ENCODE measurements at places on chromosomes 1 and 21.

DNA sequence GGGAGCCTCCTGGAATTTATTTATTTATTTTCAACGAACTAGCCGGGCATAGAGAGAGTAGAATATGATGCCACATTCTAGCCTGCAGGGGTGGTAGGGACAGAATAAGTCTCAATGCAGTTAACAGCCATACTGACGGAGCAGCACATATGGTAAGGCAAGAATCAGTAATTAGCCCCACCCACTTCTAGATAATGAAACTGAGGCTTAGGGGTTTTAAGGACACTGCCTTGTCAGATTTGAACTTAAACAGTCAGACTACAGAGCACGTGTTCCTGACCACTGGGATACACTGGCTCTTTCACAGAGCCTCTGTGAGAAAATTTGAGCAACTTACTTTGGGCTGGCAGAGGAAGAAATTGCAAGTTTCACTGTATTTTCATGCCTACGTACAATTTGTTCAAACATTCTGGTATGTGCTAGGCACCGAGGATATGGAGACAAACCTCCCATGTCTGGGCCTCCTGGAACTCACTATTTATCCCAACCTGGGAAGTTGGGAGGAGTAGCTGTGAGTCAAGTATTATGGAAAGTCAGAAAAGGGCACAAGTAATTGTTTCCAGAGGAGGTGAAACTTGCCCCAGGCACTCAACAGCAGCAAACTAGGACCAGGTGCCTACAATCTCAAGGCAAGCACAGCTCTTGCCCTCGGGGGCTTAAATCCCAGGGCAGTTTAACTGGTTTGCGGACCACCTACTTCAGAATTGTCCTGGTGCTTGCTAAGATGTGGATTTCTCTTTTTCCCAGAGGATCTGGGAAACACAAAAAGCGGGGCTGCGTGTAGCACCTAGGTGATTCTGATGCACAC, 1.6 kb upstream of the CLIC4 start:
- DNase-seq: no peak

- DNase-seq: no peak
Observed at GRCh38 chr1:230303822-230304221, 122.3 kb downstream of the PGBD5 start.

- no peak for DNase-seq
Observed at GRCh38 chr1:246435421-246436041, 71.5 kb downstream of the SMYD3 start.

- no peak for DNase-seq
Observed at GRCh38 chr1:3345792-3346191, 108.7 kb upstream of the ARHGEF16 start.

GRCh38 chr1:236865818-236866155, 70.7 kb downstream of the MTR start:
- DNase-seq: no peak

- DNase-seq: no peak
Observed at GRCh38 chr1:33235521-33235920, 20.8 kb upstream of the ZNF362 start.

- no peak for DNase-seq
Observed at GRCh38 chr1:100234432-100234831, 15.2 kb downstream of the DBT start.

- DNase-seq: no peak
Observed at GRCh38 chr1:204549313-204549712, 33.1 kb downstream of the MDM4 start.

DNA sequence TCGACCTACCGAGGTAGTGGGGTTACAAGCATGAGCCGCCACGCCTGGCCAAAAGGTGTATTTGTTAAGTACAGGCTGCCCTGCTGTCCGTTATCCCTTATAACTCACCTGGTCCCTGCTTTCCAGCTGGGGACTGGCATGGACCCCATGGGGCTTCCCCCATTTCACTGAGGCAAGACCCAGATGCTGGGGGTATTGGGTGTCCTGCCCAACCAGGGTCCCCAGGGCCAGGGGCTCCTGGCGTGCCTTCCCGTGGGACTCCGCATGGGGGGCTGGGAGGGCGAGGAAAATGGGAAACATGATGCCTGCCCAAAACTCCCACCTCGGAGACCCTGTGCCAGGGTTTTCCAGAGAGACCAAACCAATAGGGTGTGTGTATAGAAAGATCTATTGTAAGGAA, 64.4 kb downstream of the FAAP20 start:
- DNase-seq: no peak

GRCh38 chr1:183263886-183264602, 78.0 kb downstream of the LAMC2 start:
- no peak for DNase-seq

DNA sequence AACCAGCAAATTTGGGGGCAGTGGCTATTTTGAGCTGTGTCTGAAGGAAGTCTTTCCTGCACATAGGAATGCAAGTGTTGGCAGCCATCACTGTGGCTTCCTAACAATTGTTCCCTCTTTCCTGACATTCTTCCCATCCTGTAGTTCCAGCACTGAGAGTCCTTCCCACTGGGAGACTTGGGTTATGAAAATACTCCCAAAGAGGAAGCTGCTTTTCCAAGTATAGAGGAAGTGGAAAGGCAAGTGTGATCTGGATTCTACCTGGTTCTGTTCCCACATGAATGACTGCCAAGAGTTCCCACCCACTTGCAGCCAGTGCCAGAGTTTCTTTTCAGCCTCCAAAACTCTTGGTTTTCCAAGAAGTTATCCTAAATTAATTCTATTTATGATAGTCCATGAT, 98.5 kb upstream of the CD53 start:
- no peak for DNase-seq

- peak; percentile 28 for DNase-seq
Observed at GRCh38 chr1:15714406-15715136, 21.5 kb upstream of the SLC25A34 start.

DNA sequence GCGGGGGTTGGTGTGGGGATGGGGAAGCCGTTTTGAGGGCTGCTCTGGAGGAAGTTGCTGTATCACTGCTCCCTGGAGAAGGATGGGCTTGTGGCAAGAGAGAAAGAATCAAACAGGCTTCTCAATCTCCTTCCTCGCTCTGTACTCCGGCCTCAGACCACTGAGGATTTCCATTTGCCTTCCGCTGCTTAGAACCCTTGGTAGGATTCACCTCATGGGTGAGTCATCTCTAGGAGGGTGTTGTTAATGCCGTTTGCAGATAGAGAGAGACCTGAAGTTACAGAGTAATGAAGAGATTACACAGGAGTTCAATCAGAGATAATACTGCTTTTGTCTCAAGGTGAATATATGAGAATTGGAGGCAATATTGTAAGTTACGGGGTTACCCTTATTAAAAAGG, 15.3 kb downstream of the SLC35F3 start:
- DNase-seq: no peak

GRCh38 chr1:27592232-27592930, 11.6 kb downstream of the AHDC1 start:
- no peak for DNase-seq

GRCh38 chr1:183732236-183732880, 72.6 kb upstream of the RGL1 start:
- DNase-seq: no peak

- peak; percentile 95 for DNase-seq
Observed at GRCh38 chr21:33542640-33543504, at the start of gene SON. SON (plus strand) TSS chr21:33543038; CDS start chr21:33543093, 55 bp downstream.

DNA sequence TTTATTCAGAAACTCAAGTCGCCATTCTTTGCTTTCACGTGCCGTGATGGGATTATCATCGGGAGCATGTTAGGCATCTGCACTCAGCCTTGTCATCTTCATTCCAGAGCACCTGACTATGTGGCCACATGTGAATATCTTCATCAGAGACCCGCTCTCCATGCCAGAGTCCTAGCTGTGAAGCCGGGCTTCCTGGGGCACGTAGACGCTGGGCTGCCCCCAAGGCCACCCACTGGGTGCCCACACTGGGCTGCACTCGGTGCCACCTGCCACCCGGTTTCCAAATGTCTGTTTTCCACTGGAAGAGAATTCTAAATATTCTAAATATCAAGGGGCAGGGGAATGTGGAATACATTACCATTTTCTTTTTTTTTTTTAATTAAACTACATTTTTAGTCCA, 43.8 kb downstream of the SLC37A1 start:
- no peak for DNase-seq

DNA sequence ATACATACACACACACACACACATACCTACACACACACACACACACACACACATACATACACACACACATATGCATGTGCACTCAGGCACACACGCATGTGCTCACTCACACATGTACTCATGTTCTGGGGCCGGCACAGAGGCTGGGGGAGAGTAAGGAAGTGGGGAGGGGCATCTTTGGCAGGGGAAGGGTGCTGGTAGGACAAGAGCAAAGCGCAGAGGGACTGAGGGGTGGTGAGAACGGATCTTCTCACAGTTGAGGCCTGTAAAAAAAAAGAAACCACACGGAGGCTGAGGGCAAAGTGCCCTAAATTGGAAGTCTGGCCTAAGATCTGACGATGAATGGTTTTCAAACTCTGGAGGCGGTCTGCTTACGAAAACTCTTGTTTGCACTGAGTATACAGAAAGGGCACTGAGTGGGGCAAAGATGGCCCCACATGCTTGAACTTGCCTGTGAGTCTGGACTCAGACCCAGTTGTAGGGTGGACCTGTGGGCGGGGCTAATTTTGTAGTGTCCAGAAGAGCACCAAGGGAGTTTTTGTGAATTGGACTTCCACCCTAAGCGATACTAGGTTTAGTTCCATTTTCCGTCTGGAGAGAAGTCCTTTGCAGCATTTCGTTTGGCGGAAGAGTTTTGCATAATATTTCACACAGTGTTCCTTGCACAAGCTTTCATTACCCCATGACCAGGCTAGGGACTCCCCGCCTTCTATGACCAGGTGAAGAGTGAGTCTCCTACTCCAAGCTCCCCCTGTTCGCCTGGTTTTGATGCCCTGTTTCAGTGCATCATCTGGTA, 79.3 kb upstream of the LYST start:
- no peak for DNase-seq

GRCh38 chr1:185786524-185786923, 52.3 kb downstream of the HMCN1 start:
- no peak for DNase-seq

GRCh38 chr1:207868251-207868773, 42.6 kb downstream of the CD34 start:
- DNase-seq: no peak

DNA sequence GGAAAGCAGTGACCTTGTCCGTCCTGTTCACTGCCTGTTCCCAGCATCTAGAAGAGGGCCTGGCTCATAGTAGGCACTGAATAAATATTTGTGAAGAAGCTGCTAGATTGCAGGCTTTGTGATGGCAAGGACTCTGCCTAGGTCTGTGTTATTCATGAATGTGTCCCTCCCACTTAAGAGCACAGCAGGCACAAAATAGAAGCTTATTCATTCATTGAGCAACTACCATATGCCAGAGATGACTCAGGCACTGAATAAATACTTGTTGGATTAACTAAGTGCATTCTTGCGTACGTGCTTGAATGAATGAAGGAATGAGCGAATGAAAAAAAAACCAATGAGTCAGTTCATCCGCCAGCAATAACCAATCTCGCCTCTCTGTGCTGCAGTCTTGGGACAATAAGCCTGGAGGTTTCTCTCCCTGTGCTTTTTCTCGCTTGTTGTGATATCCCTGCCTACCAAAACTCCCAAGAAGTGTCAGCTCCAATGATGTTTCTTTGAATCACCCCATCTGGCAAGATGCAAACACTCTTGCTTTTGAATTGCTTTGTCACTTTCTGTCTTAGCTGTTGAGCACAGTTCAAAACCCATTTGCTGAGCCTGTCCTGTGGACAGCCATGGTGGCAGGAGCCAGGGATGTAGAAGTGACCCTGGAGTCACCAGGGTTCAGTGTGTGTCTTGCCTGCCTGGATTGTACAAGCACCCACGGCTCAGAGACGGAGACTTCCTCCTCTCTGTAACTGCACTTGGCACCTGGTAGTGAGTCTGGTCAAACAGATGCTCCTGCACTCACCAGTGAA, 143.9 kb downstream of the KAZN start:
- DNase-seq: no peak

GRCh38 chr1:183675883-183676585, 22.9 kb upstream of the APOBEC4 start:
- no peak for DNase-seq

GRCh38 chr1:161176468-161177111, 717 bp downstream of the B4GALT3 start:
- DNase-seq: no peak

GRCh38 chr1:95095833-95096217, 21.3 kb upstream of the TLCD4 start:
- DNase-seq: no peak

DNA sequence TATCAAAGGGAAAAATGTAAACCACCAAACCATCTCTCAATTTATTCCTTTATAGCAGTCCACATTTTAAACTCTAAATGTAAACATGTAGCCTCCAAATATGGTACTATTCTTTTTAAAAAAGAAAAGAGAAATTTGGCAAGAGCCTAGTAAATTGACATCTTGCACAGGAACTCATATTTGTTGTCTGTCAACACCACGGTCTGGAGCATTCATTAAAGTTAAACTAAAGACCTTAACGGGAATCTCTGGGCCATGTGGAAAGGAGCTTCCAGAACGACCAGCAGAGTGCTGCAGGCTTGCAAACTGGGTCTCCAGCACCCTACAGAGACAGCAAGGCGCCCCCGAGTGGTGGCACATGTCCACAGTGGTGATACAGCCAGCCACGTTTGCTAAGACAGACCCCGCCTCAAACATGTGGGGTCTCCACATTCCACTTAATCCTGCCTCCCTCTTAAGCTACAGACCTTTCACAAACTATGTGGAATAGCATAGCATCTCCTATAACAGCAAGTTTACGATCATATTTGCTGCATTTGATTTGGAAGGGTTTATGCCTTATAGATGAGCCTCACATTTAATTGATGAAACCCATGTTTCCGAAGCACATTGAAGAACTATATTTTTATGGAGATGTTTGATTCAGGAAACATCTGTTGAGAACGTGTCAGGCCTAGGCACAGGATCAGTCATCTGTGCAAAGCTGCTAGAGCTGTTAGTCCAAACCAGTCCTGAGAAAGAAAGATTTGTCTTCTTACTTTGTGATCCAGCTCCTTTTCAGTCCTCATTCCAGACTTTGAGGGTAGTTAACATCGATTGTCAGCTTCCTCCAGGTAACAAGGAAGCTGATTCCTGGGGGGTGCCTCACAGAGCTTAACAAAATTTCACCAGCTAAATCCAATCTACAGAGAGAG, 96.4 kb upstream of the BACE2 start:
- DNase-seq: no peak

GRCh38 chr1:43468414-43468813, 14.7 kb upstream of the HYI start:
- no peak for DNase-seq

GRCh38 chr1:58833166-58833565, 49.3 kb upstream of the JUN start:
- no peak for DNase-seq

DNA sequence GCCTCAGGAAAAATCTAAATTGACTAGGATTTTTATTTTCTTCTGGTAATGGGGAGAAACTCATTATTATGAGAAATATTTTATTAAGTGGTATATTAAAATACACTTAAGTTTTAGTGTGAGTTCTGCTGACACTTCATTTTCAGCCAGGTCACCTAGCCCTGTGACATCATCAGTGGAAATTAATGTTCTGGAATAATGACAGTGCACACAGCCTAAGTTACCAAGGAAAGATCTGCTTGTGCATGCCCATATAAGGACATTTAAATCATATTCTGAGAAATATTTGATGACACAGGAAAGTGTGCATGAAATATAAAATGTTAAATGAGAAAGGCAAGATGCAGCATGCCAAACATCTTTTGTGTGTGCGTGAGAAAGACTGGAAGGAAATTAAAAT, 102.0 kb downstream of the KIF14 start:
- DNase-seq: no peak
